ENCODE measurements at places on chromosomes 6 and 20.

DNA sequence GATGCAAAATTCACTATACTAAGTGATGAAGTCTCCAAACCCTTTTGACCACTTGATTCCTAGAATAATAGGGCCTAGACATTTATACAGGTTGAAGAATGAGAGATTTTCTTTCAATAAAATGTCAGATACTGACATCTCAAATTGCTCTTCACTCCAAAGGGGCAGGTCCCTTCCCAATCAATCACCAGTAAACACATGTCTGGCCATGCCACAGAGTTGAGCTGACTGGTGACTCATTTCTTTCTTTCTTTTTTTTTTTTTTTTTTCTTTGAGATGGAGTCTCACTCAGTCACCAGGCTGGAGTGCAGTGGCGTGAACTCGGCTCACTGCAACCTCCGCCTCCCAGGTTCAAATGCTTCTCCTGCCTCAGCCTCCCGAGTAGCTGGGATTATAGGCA is 388.6 kb upstream of the BTBD3 start:
- no peak for DNase-seq

- no peak for DNase-seq
Measured at GRCh38 chr6:16978686-16979085, 123.2 kb upstream of the STMND1 start.

DNA sequence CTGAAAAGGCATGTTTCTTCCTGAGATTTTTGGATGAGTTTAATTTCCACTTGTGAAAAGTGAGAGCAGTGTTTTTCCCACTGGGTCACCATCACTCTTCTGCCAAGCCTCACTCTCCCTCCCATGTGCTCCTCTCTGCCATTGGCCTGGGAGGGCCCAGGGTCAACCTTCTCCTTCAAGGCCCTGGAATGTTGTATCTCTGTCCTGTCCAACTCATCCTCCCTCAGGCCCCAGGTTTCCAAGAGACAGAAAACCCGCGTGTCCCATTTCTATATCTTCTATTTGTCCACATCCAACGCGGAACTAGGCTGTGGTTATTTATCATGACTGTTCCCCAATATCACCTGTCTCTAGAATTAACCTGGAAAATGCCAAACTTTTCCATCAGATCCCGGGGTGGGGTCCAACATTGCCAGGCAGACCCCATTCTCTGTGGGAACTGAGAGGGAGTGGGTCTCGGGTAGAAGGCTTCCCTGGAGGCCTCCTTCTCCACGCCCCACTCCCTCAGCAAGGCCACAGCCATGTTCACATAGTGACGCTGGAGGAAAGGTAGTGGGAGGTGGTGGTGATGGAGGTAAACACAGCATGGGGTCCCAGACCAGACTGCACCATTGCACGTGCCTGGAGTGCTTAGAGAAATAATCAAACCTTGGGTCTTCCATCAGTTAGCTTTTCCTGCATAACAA is 173.5 kb downstream of the SCP2D1 start:
- DNase-seq, result no peak

- DNase-seq, result no peak
Measured at GRCh38 chr6:35295521-35296315, 1.9 kb upstream of the DEF6 start.

DNA sequence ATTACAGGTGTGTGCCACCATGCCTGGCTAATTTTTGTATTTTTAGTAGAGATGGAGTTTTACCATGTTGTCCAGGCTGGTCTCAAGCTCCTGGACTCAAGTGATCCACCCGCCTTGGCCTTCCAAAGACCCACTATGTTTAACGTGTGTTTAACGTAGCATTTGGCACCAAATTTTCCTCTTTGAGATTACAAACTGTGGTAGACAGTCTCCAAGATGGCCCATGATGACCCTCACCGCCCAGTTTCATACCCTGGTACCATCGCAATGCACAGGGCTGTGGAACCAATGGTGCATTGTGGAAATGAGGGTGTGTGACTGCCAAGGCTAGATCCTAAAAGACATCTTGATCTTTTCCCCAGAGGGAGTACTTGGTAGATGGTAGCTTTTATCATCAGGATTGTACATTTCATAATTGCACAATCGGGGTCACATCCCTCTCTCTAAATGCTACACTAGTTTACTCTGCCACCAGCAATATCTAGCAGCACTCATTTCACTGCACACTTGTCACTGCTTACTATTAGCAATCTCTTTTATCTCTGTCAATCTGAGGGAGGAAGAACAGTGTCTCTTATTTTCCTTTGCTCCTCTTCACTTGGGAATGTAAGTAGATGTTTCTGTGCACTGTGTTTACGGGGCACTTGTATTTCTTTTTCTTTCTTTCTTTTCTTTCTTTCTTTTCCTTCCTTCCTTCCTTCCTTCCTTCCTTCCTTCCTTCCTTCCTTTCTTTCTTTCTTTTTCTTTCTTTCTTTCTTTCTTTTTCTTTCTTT is 96.9 kb downstream of the NOL4L start:
- no peak for DNase-seq

- no peak for DNase-seq
Measured at GRCh38 chr20:39057911-39058310, 95.8 kb downstream of the DHX35 start.

- no peak for DNase-seq
Measured at GRCh38 chr6:113625850-113626249, 231.3 kb upstream of the MARCKS start.

DNA sequence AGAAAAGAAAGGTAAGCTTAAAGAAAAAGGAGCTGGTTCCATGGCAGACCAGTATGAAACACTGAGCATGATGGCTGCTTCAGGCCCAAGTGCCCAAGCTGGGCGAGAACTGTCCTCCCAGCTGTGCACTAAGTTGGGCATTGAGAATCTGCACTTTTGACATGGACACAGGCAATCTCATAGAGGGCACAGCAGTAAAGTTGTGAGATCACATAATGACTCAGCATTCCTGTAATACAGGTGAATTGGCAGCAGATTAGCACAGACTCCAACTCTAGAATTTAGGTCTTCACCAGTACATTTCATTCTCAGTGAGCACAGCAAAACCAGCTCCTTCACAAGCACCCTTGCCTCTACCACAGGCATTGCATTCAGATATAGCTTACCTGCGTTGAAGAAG is 343.4 kb downstream of the PKHD1 start:
- no peak for DNase-seq

DNA sequence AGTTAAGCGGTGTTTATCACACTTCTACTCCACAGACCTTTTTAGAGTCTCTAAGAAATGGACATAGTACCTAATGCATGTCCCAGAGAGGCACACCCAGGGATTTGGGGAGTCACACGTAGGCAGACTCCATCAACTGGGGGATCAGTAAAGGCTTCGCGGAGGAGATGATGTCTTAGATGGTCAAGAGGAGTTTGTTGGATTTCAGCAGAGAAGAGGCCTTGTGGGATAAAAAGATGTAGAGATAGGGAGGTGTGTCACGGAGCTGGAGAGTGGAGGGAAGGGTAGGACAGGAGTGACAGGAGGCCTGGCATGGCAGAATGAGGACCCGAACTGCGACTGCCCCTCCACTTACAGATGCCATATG is 9.1 kb downstream of the DYNLRB1 start:
- no peak for DNase-seq

GRCh38 chr20:58832457-58832856 is 18.2 kb downstream of the GNAS-AS1 start:
- DNase-seq, result no peak

GRCh38 chr20:38250609-38251008 is 9.9 kb downstream of the KIAA1755 start:
- DNase-seq, result no peak

DNA sequence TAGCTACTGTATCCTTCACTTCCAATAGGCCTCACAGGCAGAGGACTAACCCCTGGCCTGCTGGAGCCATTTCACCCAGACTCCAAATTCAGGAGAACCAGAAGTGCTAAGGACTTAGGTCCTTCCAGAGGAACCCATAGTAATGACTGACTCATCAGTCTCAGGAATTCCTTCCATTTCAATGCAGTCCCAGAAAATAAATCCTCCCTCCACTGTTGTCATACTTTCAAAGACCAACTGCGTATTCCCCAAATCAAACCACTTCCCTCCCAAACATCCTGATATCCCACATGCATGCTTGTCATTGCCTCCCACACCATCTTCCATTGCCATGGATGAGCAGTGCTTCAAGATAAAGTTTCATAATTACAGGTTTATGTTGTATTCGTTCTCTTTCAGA is 31.8 kb upstream of the NT5E start:
- no peak for DNase-seq

DNA sequence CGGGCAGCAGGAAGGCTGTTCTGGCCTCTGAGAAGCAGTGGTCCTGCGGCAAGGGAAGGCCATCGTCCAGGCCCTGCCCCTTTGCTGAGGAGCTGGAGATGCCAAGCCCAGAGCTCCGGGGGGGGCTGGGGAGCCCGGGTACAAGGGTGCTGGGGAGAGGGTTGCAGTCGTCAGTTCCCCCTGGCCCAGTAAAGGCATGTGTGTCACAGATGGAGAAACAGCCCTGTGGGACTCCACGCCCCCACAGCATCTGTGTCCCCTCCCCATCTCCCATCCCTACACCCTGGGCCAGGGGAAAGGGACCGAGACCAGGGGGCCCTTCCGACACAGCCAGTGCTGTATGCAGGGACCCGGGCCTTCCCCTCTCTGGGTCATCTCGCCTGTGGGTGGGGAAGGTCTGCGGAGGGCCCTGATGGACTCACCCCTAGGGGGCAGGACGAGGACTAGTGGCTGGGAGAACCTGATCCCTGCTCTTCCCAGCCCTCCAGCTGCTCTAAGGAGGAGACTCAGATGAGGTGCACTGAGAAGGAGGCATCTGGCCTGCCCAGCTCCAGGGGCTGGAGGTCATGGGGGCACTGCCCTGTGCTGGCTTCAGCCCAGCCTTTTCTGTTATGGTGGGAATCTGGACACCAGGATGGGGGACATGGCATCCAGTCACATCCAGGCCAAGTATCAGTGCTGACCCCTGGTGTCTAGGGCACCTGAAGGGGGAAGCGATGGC is 609 bp downstream of the MYL9 start:
- DNase-seq, result no peak

- DNase-seq, result no peak
Measured at GRCh38 chr6:2756687-2757224, 6.0 kb upstream of the MYLK4 start.
